ENCODE measurements at places on chromosomes 4 and X. TPM values are rescaled to one million over a fixed set of nuclear protein-coding genes. Genes with fewer than 3 reads are reported as not detected.

Gene ZNF157
- total RNA-seq = 0.08 TPM

Gene MAGEC2
- total RNA-seq = not detected

Gene CT55
- not detected for total RNA-seq

- H3K27ac ChIP-seq = no peak overlapping the region
- no peaks in the 10 kb centered on the region for H3K4me1 ChIP-seq
- DNase-seq = no peak
These were observed 154.8 kb upstream of the ZFP42 start for GRCh38 chr4:187840814-187841213.

GRCh38 chr4:150078579-150079080 lies 385 bp downstream of the DCLK2 start:
- H3K4me1 ChIP-seq = peaks cover 5% of the 10 kb centered on the region
- H3K36me3 ChIP-seq = no peaks in the 10 kb centered on the region
- DNase-seq = peak; percentile 63
- H3K27me3 ChIP-seq = peaks cover 5% of the 10 kb centered on the region

- no peak for DNase-seq
- no peaks in the 10 kb centered on the region for H3K27me3 ChIP-seq
- H3K27ac ChIP-seq = no peak overlapping the region
- no peaks in the 10 kb centered on the region for H3K36me3 ChIP-seq
- no peak overlapping the region for H3K4me3 ChIP-seq
These were observed 244.7 kb downstream of the CBR4 start for GRCh38 chr4:168765322-168765721.

- H3K27ac ChIP-seq = no peak overlapping the region
- no peaks in the 10 kb centered on the region for H3K4me1 ChIP-seq
- H3K36me3 ChIP-seq = no peaks in the 10 kb centered on the region
- no peaks in the 10 kb centered on the region for H3K27me3 ChIP-seq
These were observed 16.8 kb upstream of the IGSF1 start for GRCh38 chrX:131305926-131306325.

DNA sequence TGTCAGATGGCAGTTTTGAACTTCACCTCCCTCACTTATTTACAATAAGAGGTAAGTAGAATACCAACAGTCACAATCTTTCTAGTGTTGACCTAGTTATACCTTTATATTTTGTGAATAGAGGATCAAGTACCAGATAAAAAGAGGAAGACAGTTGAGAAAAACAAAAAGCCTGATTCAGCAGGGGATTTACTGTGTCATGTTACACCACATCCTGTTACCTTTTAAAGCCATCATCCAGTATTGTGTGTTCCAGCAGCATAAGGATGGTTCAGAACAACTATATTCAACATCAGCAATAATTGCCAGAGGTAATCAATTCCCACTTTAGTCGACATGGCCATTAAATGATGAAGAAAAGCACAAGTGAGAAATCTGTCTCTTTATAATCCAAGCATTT lies 21.3 kb upstream of the CXCL6 start:
- H3K4me3 ChIP-seq = no peak overlapping the region
- H3K27me3 ChIP-seq = no peaks in the 10 kb centered on the region
- H3K4me1 ChIP-seq = no peaks in the 10 kb centered on the region
- no peak for DNase-seq
- no peak overlapping the region for H3K27ac ChIP-seq
- H3K36me3 ChIP-seq = no peaks in the 10 kb centered on the region

Gene FAM199X
- total RNA-seq = 23.3 TPM

- H3K27ac ChIP-seq = no peak overlapping the region
- H3K4me3 ChIP-seq = no peak overlapping the region
- DNase-seq = no peak
- H3K4me1 ChIP-seq = peaks cover 10% of the 10 kb centered on the region
- H3K36me3 ChIP-seq = no peaks in the 10 kb centered on the region
These were observed 63.0 kb downstream of the ANK2 start for GRCh38 chr4:113112338-113112978.

DNA sequence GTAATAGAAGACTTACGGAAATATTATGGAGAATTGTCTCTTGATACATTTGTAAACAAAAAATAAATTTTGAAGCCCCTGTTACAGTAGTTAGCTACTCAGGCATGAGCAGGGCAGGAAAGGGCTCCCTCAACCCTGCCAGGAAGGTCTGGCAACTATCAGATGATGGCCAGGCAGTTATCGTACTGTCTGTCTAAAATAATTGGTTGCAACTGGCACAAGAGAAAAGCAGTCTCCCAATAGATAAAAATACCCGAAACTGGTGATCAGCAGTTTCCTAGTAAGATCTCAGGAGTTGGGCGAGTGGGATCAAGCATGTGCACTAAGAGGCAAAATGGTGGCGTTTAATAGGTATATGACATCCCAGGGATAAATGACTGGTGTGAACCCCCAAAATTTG lies 1336.3 kb downstream of the C4orf33 start:
- H3K36me3 ChIP-seq = no peaks in the 10 kb centered on the region
- H3K27me3 ChIP-seq = no peaks in the 10 kb centered on the region
- no peak for DNase-seq
- no peaks in the 10 kb centered on the region for H3K4me1 ChIP-seq
- no peak overlapping the region for H3K27ac ChIP-seq

GRCh38 chr4:77152421-77152820 lies 4.6 kb upstream of the CCNG2 start:
- peak overlapping the region; percentile 15 for H3K27ac ChIP-seq
- H3K36me3 ChIP-seq = no peaks in the 10 kb centered on the region

DNA sequence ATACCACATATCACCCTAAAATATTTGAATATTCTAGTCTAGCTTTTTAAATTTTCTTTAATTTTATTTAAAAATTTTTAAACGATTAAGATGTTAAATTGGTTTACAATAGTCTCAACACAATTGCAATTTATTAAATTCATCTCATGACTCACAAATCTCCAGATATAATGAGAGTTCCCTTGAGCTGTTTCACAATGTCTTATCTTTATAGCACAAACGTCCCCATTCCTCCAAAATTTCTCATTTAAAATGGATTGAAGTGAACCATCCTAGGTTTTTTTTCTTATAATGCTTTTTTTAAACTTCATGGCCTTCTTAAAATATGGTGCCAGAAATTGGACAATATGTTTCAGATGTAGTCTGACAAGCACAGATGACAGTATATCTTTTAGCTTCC lies 204.4 kb downstream of the GABRB1 start:
- H3K4me1 ChIP-seq = no peaks in the 10 kb centered on the region
- H3K27me3 ChIP-seq = no peaks in the 10 kb centered on the region
- H3K36me3 ChIP-seq = no peaks in the 10 kb centered on the region

All from hepatocyte (in vitro differentiated cells).